ENCODE measurements at places on chromosomes 1 and 21.

DNA sequence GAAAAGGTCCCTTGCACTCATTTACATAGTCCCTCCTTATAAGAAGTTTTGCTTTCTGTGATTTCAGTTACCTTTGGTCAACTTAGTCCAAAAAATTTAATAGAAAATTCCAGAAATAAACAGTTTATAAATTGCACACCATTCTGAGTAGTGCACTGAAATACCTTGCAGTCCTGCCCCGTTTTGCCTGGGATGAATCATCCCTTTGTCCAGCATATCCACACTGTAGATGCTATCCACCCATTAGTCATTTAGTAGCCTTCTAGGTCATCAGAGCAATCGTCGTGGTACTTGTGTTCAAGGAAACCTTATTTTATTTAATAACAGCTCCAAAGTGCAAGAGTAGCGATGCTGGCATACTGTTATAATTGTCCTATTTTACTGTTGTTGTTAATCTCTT is 38.0 kb downstream of the SPRTN start:
- DNase-seq = no peak

DNA sequence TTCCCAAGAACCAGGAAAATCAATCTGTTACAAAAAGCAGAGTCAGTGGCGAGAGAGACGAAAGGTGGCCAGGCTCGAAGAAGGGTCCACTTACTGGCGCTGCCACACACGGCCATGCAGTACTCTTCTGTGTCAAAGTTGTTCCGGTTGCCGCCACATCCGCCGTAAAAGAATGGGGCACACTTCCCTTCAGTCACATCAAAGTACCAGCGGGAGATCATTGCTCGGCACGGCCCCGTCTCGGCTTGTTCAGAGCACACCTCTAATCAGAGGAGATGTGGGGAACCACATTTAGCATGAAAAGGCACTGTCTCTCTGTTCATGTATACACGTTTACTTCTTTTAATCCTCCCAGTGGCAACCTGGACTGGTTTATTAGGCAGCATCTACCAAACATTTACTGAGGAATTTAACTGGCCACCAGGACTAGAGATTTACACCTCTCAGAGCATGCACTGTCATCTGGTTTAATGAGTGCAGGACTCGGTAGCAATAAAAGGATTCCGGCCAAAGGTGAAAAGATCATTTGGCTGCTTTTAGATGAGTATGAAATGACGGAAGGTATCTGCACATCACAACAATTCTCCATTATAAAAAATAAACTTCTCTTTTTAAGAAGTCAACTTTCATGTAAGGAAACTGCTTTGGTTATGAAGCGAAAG is 170.5 kb downstream of the APP start:
- DNase-seq = no peak

- no peak for DNase-seq
Observed at GRCh38 chr1:27379564-27380122, 3.5 kb downstream of the CD164L2 start.

- peak; percentile 71 for DNase-seq
Observed at GRCh38 chr1:1212780-1213344, 1.1 kb downstream of the TNFRSF4 start.

DNA sequence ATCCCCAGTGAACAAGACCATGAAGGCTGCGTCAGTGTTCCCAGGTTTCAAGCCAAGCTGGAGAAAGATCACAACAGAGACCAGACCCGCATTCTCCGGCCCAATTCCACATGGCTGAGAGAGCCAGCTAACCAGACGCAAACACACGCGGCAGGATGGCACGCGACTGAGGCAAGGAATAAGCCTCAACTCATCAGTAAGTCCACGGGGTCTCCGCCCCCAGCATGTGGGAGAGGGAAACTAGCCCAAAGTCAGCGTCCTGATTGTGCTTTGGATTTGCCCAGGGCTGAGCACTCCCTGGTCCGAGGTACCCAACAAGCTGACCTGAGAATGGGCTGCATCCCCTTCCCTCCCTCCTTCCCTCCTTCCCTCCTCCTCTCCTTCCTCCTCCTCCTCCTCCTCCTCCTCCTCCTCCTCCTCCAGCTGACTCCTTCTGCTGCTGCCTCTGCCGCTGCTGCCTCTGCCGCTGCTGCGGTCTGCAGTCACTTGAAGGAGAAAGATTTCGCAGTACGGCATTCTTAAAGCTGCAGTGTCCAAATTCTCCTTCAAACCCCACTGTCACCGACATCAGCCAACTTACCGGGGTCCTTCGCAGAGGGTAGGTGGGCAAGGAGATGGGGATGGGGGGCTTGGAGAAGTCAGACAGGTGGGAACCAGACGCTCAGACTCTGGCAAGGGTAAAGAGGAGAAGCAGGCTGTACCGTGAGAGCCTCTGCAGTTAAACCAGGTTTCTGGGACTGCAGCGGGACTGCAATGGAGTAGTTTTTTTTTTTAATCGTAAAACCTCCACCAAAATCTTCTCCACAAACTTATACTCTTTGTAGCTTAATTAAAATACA is 33.0 kb upstream of the H6PD start:
- DNase-seq = no peak

GRCh38 chr1:115890580-115890979 is 49.7 kb upstream of the NHLH2 start:
- no peak for DNase-seq

GRCh38 chr1:115220340-115221270 is 117.4 kb downstream of the NGF start:
- no peak for DNase-seq

DNA sequence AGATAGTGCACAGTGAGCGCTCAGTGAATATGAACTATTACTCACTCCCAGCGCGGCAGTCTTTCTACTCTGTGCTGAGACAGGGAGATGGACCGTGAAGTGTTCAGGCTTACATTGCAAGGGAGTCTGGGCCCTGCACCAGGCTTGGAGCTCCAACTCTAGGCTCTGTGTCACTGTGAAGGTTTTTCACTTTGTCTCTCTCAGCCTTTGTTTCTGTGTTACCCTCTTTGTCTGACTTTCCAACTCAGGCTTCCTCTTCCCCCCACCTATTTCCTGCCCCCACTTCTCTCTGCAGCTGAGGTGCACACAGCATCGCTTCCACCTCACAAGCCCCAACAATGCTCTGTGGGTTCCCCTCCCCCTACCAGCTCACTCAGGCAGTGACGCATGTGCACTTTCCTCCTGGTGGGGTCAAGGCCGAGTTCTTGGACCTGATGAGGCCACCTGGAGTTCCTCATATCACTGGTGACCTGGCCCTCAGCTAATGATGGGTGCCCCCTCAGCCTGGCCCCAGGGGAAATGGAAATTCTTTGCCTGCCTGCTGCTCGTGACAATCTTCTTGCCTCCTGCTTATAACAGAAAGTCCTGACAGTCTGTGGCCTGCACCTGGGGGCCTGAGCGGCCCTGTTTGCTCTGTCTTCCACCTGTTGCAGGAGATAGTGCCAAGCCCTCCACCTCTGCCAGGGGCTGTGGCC is 1.1 kb upstream of the LCK start:
- peak; percentile 53 for DNase-seq

DNA sequence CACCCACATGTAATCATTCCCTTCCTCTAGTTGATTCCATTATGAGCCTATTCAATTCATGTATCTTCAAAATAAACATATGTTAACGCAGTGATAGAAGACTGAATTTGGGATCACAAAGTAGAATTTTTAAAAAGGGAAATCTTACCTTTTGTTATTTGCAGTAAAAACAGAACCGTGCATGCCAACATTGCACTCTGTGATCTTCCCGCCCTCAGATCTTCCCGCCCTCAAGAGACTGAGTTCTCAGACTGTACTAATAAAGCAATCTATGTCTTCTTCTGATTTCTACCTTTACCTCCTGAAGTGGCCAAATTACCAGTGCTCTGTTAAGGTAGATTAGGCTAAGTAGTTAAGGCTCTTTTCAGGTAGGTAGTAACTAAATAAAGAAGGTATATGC is 3.6 kb upstream of the SUCO start:
- no peak for DNase-seq

- no peak for DNase-seq
Observed at GRCh38 chr1:223343692-223344091, 20.3 kb downstream of the SUSD4 start.

GRCh38 chr1:53197291-53198200 is 922 bp downstream of the CPT2 start:
- peak; percentile 47 for DNase-seq

- no peak for DNase-seq
Observed at GRCh38 chr1:41847733-41848132, 71.0 kb downstream of the HIVEP3 start.

GRCh38 chr21:16592381-16592780 is 862.6 kb downstream of the USP25 start:
- no peak for DNase-seq

DNA sequence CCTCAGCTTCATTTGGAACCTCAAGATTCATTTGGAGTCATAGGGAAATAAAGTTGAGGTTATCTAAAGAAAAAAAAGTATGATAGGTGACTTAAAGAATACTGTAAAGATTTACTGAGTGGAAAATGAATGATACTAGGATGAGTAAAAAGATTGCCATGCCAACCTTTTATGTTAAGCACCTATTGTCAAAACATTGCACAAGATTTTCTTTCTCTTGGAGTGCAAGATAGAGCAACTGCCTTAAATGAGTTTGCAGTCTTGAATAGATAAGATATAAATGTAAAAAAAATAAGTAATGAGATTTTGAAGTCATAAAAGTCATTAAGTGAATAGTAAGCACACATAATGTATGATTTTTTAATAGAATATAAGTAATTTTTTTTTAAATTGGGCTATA is 5.1 kb upstream of the ANGPTL1 start:
- no peak for DNase-seq

DNA sequence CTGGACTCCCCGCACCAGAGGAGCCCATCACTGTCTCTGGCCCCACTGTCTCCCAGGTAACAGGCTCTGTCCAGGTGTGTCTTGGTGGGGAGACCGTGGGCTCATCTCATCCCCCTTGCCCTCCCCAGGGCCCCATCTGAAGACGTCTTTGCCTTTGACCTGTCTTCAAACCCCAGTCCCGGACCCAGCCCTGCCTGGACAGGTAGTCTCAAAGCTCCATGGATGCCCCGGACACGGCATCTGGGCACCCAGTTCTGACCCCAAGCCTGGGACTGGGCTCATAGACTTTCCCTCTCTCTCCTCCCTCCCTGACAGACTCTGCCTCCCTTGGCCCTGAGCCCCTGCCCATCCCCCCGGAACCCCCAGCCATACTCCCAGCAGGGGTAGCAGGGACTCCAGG is 6.3 kb upstream of the CATSPER4 start:
- DNase-seq = peak; percentile 46

DNA sequence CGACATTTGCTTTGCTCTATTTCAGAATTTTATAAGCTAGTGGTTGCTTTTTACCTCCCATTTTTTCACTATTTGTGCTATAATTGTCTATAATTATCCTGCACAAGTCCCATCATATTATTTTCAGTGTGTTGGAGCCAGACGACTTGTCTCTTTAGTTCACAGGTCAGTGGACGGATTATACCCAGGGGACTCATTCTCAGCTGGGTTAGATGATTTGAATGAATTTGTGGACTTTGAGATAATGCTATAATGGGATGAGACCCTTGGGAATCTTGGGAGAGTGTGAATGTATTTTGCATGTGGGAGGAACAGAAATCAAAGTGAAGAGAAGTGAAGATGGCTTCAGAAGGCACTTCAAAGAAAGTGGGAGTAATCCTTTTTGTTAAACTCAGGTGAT is 31.5 kb upstream of the KCNK1 start:
- DNase-seq = no peak

DNA sequence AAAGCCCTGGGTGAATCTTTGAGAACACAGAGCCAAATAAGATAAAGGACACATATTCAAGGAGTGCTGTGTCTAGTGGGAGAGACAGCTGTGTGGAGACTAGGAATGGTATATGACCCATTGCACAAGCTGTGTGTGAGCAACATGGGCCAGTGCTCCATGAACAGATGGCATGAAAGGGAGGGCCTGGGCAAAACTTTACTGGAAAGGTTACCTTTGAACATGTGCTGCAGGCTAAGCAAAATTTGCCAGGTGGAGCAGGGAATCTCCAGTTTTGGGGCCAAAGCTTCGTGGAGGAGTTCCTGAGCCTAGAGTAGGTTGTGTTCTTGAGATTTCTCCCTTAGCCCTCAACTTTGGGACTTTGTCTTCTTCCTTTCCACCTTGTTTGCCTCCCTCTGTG is 446.1 kb upstream of the PROX1 start:
- no peak for DNase-seq

- DNase-seq = peak; percentile 57
Observed at GRCh38 chr1:7388488-7389185, 382.5 kb upstream of the VAMP3 start.

DNA sequence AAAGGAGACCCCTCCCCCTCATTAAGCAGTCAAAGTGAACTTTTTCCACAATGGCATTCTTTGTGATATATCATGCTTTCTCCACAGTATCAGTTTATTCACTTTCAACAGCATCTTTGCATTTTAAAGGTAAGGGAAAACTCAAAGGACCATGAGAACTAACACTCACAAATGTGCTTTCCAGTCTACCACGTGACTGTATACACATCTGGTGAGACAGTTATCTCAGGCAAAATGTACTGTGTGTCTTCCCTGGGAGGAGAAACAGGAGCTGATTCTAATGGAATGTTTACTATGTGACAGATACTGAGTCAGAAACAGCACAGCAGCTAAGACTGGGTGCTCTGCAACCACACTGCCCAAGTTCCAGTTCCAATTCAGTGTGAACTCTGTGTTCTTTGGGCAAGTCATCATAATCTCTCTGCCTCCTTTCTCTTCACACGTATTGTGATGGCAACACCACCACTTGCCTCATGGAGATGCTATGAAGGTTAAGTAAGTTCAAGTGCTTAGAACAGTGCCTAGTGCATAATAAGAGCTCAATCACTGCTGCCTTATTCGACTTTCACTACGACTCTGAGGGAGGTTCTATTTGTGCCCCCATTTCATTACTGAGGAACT is 79.0 kb downstream of the SLC45A1 start:
- DNase-seq = no peak

DNA sequence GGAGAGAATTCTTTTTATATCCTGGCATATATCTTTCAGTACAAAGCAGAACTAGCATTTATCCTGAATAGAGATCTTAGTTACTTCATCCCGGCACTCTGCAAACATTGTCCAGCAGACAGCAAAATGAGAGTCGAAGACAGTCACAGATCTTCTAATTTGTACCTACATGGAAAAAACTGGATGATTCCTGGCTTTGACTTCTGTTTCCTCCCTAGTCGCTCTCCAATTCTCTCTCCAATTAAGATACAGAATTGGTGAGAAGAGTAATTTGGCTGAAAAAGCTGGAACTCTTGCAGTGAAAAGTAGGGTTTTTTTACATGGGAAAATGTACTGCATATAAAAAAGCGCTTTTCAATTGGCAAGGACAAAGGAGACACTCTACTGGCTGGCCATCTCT is 151.1 kb upstream of the C8B start:
- no peak for DNase-seq
